ENCODE measurements at places on chromosomes 7 and 10.

GRCh38 chr10:42111661-42112330 is 526.6 kb downstream of the ZNF33B start:
- no peak for DNase-seq

DNA sequence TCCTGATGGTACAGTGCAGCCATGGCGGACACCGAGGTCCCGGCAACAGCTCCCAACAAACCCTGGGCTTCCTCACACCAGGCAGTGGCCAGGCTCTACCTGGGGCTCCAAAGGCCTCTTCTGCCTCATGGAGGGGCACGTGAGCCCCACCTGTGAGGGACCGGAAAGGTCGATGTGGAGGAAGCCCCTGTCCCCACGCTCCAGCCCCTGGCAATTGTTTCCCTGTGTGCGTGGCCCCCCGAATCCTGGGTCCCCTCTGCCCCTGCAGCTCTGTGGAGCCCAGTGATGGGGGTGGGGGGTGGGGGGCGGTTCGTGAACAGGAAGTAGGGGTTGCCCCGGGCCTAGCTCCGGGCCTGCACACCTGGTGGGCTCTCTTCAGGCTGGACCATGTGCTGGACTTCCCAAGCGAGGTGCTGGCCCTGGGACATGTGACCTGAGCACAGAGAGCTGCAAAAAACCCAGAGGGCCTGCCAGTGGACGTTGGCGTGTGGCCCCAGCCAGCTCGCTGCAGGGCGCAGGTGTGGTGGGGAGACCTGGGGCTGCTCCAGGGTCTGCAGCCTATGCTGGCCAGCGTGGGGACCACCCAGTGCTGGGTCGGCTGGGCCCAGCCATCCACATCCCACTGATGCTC is 72.6 kb downstream of the INPP5A start:
- no peak for DNase-seq

DNA sequence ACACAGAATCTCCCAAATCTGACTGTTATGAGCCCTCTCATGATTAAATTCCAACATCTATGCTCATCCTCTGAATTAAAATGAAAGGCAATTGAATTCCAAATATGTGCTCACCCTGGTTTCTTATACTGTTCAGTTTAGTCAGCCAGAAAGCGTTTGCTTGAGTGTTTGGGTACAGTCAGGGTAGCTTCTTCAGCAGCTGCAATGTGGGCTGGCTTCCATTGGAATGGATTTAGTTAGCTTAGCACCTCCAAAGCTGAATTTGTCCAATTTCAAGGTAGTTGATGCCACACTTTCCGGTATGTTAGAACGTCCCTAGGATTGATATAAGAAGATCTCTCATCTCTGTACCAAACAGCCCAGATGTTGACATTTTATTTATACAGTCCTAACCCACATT is 9.3 kb downstream of the KLHL7 start:
- no peak for DNase-seq

DNA sequence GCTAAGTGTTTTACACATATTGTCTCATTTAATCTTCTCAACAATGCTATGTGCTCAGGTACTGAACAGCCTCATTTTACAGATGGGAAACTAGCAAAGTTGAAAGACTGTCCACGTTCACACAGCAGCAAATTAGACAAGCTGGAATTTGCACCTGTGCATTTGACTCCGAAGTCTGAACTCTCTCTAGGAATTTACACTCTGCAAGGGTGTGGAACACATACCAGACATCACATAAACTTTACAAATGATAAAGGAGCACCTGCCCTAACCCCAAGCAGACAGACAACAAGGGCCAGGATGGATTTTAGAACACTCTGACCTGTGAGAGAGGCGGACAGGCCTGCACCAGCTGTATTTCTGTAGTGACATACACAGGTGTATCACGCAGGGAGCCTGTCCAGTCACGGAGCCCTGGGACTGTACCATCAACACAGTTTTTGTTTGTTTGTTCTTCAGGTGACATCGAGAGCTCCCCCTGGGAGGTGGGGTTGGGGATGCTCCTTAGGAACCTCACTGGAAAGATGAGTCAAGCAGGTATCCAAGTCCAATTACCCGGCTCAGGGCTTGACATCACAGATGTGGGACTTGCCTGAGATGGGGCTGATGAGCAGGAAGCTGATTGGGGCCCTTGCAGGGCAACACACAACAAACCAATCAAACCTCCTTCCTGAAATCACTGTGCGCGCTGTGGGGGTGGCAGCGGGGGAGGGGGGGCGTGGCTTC is 31.0 kb downstream of the MKI67 start:
- no peak for DNase-seq

DNA sequence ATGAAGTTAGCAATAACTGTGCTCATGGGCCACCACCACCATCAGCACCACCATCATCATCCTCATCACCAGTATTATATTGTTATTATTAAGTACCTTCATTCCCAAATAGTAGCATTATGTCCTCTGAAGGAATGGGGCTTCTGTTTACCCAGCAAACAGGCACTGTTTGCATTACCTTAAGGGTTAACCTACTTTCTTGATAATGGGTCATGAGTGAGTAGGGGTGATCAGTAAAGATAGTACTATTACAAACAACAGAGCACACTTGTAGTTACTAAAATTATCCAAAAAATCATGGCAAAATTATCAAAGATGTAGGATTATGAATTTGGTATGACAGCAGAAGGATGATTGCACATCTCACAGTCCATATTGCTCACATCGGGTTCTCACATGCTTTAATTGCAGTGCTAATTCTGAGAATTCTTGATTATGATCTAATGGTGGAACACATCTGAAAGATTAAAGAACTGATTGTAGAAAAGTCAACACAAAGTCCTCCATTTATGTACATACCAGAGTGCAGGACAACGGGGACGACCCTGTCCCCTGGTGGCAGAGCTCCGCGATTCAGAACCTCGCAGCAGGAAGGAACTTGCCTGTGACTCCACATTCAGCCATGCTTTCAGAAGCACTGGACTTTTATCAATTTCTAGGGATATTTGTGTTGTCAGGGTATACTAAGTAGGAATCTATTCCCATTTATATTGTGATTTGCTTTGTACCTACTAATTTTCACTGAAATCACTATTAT is 31.0 kb downstream of the PDE1C start:
- DNase-seq, result no peak

GRCh38 chr10:32347363-32348022 is 535 bp upstream of the EPC1 start:
- DNase-seq, result no peak

- DNase-seq, result no peak
Observed at GRCh38 chr10:31345886-31346285, 26.9 kb downstream of the ZEB1 start.

GRCh38 chr7:105462765-105463420 is 59.2 kb downstream of the PUS7 start:
- no peak for DNase-seq

DNA sequence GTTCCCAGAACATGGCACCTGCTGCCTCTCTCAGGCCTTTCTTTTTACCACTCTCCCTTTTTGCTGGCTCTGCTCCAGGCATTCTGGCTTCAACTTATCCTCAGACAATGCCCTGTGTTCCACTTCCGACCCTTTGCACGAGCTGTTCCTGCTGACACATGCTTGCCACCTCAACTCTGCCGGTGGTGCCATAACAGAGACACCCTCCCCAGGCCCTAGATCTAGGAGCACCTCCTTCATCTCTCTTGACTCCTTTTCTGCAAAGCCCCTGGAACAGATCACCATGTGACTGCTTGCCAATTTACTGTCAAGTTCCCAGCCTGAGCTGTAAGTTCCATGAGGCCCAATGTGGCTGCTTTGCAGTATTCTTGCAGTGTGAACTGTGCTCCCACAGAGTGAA is 256.0 kb upstream of the MKI67 start:
- DNase-seq, result no peak

- DNase-seq, result no peak
Observed at GRCh38 chr7:151077705-151078232, 2.8 kb downstream of the FASTK start.

GRCh38 chr10:122135251-122136025 is 135.7 kb upstream of the BTBD16 start:
- DNase-seq, result no peak

- DNase-seq, result no peak
Observed at GRCh38 chr7:50608196-50608906, 43.1 kb upstream of the DDC start.

DNA sequence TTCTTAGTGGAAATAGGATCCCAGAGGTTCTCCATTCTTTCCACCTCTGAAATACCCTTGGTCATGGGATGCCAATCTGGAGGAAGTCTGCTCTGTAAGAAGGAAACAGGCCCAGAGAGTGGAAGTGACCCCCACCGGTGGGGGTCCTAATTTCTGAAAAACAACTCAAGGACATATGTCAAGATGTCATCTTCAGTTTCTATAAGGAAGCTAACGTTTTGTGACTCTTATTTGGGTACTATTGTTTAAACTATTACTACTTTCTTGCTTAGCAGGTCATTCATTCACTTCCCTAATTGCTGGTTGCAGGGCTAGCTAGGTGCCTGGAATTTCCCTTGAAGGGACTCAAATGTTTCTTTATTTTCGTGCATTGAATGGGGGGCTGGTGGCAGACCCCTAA is 1.9 kb upstream of the ZNF775 start:
- DNase-seq, result no peak

DNA sequence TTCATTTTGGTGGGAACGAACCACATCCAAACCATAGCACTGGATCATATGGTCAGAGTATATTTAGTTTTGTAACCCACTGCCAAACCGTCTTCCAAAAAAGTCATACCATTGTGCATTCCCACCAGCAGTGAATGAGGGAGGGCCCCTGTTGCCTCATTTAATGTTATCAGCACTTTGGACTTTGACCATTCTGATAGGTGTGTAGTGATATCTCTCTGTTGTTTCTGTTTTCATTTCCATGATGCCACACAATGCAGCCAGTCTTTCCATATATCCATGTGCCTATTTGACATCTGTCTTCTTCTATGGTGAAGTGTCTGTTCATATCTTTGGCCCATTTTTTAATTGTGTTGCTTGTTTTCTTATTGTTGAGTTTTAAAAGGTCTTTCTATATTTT is 105.0 kb upstream of the PPP2R2D start:
- DNase-seq, result no peak

DNA sequence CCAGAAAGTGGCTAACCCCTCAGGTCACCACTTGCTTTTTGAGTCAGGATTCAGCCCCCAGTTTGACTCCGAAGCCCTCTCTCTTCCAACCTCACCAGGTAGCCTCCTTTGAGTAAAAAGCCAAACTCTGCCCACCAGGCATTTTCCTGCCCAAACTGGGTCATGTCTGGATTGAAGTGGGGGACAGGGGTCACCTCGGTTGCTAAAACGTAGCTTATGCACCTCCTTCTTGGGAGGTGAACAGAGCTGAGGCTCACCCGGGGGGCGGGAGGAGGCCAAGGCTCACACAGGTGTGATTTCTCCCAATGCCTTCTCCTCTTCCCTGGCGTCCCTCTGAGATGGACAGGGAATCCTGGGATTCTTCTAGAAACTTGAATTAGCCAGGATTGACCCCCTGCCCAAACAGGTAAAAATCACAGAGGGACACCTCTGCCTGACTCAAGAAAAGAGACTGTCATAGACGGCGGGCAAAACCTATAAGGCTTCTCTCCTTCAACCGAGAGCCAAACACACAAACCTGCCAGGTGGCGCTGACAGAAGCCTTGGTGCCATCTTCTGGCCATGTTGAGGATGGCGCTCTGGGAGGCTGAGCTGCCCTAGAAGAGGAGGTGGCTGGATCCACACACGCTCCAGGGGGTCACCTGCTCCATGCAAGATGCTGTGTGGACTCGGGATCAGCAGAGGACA is 51.6 kb downstream of the PRLHR start:
- DNase-seq, result no peak

DNA sequence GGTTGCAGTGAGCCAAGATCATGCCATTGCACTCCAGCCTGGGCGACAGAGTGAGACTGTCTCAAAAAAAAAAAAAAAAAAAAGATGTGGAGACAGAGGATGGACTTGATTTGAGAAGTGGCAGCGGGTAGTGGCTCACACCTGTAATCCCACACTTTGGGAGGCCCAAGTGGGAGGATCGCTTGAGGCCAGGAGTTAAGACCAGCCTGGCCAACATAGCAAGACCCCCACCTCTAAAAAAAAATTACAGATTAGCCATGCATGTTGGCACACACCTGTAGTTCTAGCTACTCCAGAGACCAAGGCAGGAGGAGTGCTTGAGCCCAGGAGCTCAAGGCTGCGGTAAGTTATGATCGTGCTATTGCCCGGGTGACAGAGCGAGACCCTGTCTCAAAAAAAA is 24.3 kb upstream of the ASCC1 start:
- no peak for DNase-seq

DNA sequence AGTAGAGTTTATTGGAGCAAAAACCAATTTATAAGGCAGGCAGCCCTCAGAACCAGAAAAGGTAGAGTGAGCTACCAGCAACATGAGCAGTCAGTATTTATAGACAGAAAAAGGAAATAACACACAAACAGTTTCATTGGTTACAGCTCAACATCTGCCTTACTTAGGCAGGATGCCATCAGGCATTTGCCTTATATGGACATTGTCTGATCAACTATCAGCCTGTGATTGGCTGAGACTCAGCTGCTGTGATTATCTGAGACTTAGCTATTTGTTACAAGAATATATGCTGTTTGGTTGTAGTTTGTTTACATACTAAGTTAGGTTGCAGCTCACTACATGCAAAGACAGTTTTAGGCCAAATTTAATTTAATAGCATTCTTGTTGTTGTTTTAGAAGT is 60.4 kb upstream of the CDK1 start:
- DNase-seq, result no peak

- DNase-seq, result no peak
Observed at GRCh38 chr7:5557920-5558401, 134.3 kb upstream of the TNRC18 start.

GRCh38 chr10:3625959-3626751 is 158.9 kb downstream of the KLF6 start:
- no peak for DNase-seq

- DNase-seq, result no peak
Observed at GRCh38 chr7:29463504-29464158, 100.0 kb upstream of the PRR15 start.

- DNase-seq, result no peak
Observed at GRCh38 chr7:99820408-99821027, 7.3 kb upstream of the CYP3A43 start.

DNA sequence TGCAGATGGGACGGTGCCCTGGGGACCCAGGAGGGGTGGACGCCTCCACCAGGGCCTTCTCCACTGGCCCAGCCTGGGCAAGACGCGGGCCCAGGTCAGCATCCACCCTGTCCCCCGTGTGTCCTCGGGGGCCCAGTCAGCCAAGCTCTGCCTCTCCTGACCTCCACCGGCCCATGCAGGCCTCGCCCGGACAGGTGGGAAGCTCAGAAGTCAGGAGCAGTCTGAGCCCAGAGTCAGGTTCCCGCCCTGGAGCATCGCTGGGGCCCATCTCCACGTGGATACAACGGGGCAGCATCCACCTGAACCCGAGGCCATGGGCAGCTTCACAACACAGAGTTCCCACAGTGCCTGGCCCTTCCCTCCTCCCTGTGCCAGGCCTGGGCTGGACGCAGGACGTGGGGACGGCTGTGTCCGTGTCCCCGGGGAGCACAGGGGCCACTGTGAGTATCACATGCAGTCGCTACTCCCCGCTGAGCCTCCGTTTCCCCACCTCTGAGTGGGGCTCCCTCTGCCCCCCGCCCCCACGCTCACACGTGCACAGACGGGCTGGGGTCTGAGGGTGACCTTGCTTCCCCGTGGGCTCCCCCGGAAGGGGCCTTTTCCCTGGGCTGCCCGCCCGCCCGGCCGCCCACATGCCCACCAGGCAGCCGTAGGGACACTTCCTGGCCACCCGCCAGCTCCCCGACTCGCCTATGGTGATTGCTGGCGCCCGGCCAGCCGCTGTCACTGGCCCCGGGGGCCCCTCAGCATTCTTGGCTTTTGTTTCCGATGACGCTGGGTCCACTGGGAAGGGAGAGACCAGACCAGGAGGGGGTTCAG is 64.3 kb downstream of the PDGFA start:
- no peak for DNase-seq

All from cortex of kidney (tissue), 1 donor.